Activated T-cell treated with anti-CD3 and anti-CD28 coated beads for 4 hours (primary cell): ENCODE measurements at places on chromosomes 2 and 18.

- no peak for DNase-seq
Measured at GRCh38 chr2:217934321-217935131, 68.3 kb downstream of the TNS1 start.

DNA sequence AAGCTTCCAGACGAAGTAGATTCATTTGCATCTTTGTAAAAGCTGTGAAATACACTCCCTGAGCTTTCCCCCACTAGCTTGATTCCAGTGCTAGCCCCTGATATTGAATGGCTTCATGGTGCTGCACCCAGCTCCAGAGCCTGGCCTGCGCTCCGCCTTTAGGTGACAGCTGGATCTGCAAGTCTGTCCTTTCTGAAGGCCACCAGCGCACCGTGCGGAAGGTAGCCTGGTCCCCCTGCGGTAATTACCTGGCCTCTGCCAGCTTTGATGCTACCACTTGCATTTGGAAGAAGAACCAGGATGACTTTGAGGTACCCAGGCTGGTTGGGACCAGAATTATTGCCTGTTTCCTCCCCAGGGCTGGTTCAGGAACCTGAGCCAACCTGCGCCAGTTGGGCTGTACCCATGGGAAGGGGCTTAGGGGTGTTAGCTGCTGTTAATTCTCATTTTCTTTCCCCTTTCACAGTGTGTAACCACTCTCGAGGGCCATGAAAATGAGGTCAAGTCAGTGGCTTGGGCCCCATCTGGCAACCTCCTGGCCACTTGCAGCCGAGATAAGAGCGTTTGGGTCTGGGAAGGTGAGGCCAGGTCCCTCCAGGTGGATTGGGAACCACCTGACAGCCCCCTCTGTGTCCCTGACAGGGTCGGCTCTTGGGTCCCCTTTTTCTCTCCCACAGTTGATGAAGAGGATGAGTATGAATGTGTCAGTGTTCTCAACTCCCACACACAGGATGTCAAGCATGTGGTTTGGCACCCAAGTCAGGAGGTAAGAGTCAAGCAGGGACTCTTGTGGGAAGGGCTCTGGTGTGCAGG is 1.3 kb downstream of the CIAO1 start:
- DNase-seq, result peak; percentile 15

DNA sequence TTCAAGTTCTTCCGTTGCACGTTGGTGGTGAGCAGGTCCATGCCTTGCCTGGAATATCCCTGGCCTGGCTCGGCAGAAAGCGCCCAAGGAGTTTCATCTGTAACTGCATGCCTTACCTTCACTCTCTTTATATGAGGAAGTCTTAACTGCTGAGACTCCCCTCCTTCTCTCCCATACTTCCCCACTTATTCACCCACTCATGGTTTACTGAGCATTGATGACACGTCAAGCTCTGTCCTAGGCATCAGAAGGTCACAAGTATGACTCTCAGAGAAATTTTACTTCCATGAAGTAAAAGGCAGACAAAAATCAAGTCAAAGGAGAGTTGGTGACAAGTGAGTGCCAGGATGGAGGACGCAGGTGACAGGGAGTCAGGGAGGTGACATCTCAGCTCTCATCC is 68.2 kb downstream of the TBC1D8 start:
- no peak for DNase-seq

GRCh38 chr2:134393075-134393461 is 139.2 kb downstream of the MGAT5 start:
- DNase-seq, result no peak

- DNase-seq, result no peak
Measured at GRCh38 chr2:15311201-15311907, 249.8 kb downstream of the NBAS start.

- DNase-seq, result no peak
Measured at GRCh38 chr2:182381225-182381624, 45.6 kb downstream of the PDE1A start.

GRCh38 chr18:38028946-38029345 is 463.3 kb upstream of the CELF4 start:
- DNase-seq, result no peak

GRCh38 chr2:24744356-24744755 is 48.8 kb downstream of the PTRHD1 start:
- no peak for DNase-seq

GRCh38 chr2:107811411-107811810 is 15.3 kb upstream of the RGPD4 start:
- DNase-seq, result no peak

DNA sequence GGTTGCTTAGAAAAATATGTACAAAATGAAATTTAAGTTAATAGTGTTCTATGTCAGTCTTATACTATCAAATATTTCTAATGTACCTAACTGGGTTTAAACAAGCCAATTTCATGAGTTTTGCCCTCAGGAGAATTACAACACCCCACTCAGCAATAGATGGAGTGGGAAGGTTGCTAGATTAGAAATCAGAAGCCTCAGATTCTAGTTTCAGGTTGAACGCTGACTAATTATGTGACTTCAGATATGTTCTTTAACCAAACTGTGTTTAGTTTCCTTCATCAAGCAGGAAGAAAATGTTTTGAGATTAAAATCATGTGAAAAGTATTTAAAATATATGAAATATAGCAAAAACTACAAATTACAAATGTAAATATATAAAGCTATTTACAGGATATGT is 133.8 kb upstream of the KCNH7 start:
- DNase-seq, result no peak

GRCh38 chr2:23447405-23447804 is 62.4 kb downstream of the KLHL29 start:
- DNase-seq, result no peak

DNA sequence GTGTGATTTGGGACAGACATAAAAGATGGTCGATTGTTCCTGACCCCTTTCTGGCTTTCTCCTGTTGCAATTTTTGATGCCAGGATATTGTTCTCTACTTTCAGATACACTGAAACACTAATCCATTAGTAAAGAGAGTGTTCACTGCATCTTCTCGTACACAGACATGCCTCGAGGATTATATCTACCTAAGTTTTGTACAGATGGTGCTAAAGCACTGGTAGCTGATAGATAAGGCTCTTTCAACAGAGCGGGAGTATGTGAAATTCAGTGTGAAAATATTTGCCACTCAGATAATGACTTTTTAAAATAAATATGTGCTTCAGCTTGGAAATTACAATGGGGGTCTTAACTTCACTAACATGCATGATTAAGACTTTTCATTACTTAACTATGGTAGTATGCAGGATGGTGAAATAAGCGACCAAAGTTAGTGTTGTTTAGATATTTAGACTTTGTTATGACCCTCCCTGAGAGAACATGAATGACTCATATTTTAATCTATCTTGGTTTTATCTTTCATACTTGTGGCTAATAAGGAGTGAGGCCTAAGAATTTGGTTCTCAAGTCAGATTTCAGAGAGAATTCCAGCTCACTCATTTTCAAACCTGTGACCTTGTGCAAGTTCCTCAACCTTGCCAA is 474.9 kb downstream of the NRXN1 start:
- no peak for DNase-seq

DNA sequence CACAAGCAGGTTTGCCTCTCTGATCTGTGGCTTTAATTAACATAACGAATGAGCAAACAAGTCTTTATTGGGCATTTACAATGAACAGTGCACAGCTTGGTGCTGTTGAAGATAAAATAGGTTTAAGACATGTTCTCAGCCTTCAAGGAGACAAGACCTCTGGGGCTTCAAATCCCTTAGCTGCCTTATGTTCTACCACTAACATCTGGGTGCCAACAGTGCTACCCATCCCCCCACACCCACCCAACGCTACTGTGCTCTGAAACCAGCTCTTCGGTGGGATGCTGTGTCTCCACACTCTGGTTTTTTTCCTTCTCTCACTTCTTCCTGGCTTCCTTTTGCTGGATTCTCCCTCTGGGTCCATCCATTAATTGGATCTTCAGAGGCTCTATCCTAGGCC is 14.1 kb upstream of the B3GNT2 start:
- no peak for DNase-seq

GRCh38 chr2:2271469-2271941 is 59.6 kb downstream of the MYT1L start:
- DNase-seq, result no peak

DNA sequence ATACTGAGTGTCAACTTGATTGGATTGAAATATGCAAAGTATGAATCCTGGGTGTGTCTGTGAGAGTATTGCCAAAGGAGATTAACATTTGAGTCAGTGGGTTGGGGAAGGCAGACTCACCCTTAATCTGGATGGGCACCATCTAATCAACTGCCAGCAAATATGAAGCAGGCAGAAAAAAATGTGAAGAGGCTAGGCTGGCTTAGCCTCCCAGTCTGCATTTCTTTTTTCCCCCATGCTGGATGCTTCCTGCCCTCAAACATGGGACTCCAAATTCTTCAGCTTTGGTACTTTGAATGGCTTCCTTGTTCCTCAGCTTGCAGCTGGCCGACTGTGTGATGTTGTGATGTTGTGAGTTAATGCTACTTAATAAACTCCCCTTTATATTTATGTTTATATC is 577.4 kb downstream of the CPS1 start:
- DNase-seq, result no peak

GRCh38 chr2:72911256-72911655 is 6.1 kb upstream of the EMX1 start:
- no peak for DNase-seq
